Activated CD4-positive, alpha-beta T cell treated with anti-CD3 and anti-CD28 coated beads for 24 hours (primary cell): ENCODE measurements at places on chromosomes 13 and 19.

DNA sequence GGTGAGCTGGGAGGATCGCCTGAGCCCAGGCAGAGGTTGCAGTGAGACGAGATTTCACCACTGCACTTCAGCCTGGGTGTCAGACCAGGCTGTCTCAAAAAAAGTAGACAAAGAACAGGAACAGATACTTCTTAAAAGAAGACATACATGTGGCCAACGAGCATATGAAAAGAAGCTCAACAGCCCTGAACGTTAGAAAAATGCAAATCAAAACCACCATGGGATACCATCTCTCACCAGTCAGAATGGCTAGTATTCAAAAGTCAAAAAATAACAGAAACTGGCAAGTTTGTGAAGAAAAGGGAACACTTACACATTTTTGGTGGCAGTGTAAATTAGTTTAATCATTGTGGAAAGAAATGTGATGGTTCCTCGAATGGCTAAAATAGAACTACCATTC, 3.0 kb upstream of the LGALS14 start:
- DNase-seq = no peak

DNA sequence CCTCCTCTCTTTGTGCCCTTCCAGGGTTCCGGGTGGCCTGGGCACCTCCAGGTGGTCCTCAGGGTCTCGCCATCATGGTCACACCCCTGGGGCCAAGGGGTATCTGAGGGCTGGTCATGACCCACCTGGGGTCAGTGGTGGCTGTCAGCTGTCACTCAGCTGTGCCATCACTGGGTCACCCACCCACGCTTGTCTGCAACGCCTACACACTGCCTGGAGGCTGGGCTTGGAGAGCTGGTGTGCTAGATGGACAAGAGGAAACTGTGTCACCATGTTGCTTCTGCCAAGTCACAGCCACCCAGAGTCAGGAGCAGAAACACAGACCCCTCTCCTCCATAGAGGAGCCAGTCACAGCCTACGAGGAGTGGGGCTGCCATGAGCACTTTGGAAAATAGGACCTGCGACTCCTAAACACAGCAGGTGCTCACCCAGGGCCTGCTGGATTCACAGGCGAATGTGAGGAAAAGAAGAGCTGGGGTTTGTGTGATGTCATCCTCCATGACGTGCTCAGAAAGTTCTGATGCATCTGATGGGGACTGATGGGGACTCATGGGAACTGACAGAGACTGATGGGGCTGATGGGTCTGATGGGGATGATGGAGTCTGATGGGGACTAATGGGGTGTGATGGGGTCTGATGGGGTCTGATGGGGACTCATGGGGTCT, 10.7 kb upstream of the GRTP1 start:
- DNase-seq = no peak

GRCh38 chr19:16061943-16062342, 14.4 kb upstream of the TPM4 start:
- no peak for DNase-seq

- DNase-seq = no peak
Observed at GRCh38 chr13:52447815-52448552, 2.5 kb downstream of the VPS36 start.

- DNase-seq = no peak
Observed at GRCh38 chr19:2302319-2303210, 5.4 kb downstream of the LINGO3 start.

- DNase-seq = no peak
Observed at GRCh38 chr13:105952973-105953290, 582.5 kb downstream of the EFNB2 start.

GRCh38 chr19:1214862-1215731, 9.5 kb downstream of the STK11 start:
- DNase-seq = no peak
